Adrenal gland (tissue), 19 donors: ENCODE measurements at places on chromosomes 2 and 18. TPM values are rescaled to one million over a fixed set of nuclear protein-coding genes. Genes with fewer than 3 reads are reported as not detected.

ITSN2 gene
- total RNA-seq: 56.0 TPM

TACR1 gene
- total RNA-seq: not detected

AMER3 gene
- 0.08 TPM for total RNA-seq

TMEM17 gene
- 3.3 TPM for total RNA-seq

KLHL41 gene
- 0.30 TPM for total RNA-seq

CNOT9 gene
- 28.6 TPM for total RNA-seq

PLEK gene
- 18.4 TPM for total RNA-seq

GALNT3 gene
- not detected for total RNA-seq

MBP gene
- 23.7 TPM for total RNA-seq

- H3K4me3 ChIP-seq: no peak overlapping the region
- no peaks in the 10 kb centered on the region for H3K27me3 ChIP-seq
- H3K27ac ChIP-seq: no peak overlapping the region
- H3K36me3 ChIP-seq: no peaks in the 10 kb centered on the region
- no peaks in the 10 kb centered on the region for H3K4me1 ChIP-seq
Measured at GRCh38 chr2:173898178-173898668, 67.0 kb downstream of the SP3 start.

DNA sequence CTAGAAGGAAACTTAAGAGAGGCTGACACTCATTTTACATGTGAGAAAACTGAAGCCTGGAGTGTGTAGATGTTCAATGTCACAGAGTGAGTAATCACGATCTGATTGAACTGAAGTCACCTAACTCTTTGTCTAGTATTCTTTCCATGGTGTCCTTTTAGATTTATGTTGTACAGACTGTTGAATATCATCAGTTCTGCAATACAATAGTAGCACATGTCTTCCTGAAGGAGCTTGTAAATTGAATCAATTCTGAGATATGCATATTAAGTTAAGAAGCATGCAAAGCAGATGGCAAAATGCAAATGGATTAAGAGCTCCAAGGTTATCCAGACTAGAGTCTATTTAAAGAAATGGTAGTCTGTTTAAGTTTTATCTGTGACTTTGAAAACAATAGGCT lies 484.9 kb upstream of the CRIM1 start:
- H3K27me3 ChIP-seq: no peaks in the 10 kb centered on the region
- no peak for DNase-seq
- H3K4me1 ChIP-seq: no peaks in the 10 kb centered on the region
- no peak overlapping the region for H3K4me3 ChIP-seq
- no peak overlapping the region for H3K27ac ChIP-seq

DNA sequence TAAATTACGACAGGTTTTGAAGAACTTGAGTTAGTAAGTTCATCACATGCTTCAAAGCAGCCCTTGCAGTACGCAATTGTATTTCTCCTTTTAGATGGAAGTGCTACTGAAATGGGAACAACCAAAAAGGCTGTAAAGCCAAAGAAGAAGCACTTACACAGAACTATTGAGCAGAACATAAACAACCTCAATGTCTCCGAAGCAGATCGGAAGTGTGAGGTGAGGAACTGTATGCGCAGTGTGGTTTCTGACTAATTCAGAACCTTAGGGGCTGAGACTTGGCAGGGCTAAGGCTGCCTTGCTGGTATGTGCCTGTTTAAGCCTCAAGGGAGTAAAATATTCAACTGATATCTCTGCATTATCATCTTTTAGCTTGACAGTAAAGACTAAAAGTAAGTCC lies 8.4 kb downstream of the NCAPH start:
- no peak overlapping the region for H3K27ac ChIP-seq
- DNase-seq: no peak
- H3K27me3 ChIP-seq: no peaks in the 10 kb centered on the region
- no peaks in the 10 kb centered on the region for H3K36me3 ChIP-seq
- peaks cover 9% of the 10 kb centered on the region for H3K4me1 ChIP-seq

DNA sequence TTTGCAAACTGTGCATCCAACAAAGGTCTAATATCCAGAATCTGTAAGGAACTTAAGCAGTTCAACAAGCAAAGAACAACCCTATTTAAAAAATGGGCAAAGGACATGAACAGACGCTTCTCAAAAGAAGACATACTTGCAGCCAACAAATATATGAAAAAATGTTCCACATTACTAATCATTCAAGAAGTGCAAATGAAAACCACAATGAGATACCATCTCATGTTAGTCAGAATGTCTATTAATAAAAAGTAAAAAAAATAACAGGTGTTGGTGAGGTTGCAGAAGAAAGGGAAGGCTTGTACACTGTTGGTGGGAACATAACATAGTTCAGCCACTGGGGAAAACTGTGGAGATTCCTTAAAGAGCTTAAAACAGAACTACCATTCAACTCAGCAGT lies 126.2 kb downstream of the NAT8 start:
- no peak for DNase-seq
- no peak overlapping the region for H3K4me3 ChIP-seq
- no peaks in the 10 kb centered on the region for H3K36me3 ChIP-seq
- no peak overlapping the region for H3K27ac ChIP-seq

DNA sequence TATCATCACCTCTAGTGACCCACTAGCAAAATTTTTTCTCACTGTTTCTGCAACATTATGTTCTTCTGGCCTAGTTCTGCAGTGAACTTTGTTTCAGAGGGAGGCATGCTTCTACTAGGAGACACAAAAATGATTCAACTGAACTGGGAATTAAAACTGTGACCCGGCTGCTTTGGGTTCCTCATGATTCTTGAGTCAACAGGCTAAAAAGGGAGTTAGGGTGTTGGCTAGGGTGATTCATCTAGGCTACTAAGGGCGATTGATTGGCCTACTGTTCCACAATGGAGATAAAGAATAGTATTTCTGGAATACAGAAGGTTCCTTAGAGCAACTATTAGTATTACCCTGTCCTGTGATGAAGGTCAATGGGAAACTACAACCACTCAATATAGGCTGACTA lies 179.5 kb downstream of the PPP1R1C start:
- no peak overlapping the region for H3K4me3 ChIP-seq
- H3K4me1 ChIP-seq: no peaks in the 10 kb centered on the region
- H3K27ac ChIP-seq: no peak overlapping the region
- H3K36me3 ChIP-seq: no peaks in the 10 kb centered on the region
- no peak for DNase-seq
- H3K27me3 ChIP-seq: no peaks in the 10 kb centered on the region

DNA sequence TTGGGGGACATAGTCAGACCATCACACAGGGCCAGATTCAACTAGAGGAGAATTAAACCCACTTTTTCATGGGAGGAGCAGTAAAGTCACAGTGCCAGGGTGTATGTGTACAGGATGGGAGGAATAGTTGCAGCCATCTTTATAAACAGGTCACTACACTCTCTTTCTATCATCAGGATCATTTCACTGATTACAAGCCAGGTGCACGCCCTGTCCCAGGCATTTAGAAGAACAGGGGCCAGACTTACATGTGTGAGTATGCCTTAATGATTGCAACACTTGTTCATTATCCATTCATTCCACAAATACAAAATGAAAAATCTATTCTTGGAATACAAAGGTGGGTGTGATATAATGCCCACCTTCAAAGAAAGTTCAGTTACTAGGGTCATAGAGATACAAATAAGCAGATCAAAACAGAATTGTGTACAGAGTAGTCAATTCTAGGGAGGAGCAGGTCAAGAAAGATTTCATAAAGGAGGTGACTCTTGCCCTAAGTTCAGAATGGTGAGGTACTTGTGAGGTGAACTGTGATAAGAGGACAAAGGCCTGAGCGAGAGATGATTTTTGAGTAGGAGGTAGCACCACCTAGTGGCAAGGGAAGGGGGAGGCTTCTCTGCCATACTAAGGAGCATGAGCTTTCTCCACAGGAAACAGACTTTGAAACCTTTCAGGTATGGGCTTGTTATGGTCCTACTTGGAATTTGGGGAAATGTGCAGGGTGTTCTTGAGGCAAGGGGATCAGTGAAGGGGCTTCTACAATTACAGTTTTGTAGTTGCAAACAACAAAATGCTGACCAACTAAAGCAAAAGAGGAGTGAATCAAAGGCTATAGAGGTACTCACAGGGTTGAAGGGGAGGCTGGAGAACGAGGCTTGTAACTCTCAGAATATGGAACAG lies 156.3 kb downstream of the SUCLG1 start:
- H3K27me3 ChIP-seq: no peaks in the 10 kb centered on the region
- peak; percentile 42 for DNase-seq
- no peaks in the 10 kb centered on the region for H3K4me1 ChIP-seq
- no peak overlapping the region for H3K27ac ChIP-seq
- no peak overlapping the region for H3K4me3 ChIP-seq

DNA sequence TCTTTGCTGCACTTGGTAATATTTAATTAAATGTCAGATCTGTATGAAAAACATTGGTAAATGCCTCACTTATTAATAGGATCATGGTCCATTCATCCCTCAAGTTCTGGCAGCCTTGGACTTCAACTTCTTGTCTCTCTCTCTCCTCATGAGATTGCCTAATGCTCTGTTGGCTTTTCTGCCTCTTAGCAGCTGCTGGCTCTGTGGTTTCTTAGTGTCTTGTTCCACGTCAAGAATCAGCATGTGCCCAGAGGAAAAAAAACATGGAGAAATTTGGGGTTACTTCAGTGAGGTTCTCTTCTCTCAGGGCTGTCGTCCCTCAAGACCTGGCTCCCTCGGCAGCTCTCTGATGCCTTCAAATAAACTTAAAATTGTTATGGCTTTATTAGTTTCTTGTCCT lies 75.4 kb downstream of the TAF4B start:
- H3K27ac ChIP-seq: no peak overlapping the region
- DNase-seq: no peak
- no peaks in the 10 kb centered on the region for H3K4me1 ChIP-seq
- no peaks in the 10 kb centered on the region for H3K27me3 ChIP-seq
- no peak overlapping the region for H3K4me3 ChIP-seq
- H3K36me3 ChIP-seq: no peaks in the 10 kb centered on the region

DNA sequence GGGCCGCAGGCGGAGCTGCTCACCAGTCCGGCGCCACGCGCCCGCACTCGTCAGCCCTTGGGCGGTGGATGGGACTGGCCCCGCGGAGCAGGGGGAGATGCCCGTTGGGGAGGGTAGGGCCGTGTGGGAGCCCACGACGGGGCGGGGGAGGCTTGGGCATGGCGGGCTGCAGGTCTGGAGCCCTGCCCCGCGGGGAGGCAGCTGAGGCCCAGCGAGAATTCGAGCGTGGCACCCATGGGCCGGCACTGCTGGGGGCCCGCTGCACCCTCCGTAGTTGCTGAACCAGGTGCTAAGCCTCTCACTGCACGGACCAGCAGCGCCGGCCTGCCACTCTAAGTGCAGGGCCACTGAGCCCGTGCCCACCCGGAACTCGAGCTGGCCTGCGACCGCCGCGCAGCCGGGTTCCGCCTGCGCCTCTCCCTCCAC lies 182.4 kb upstream of the ERBB4 start:
- H3K4me1 ChIP-seq: no peaks in the 10 kb centered on the region
- no peak for DNase-seq
- H3K36me3 ChIP-seq: no peaks in the 10 kb centered on the region
- H3K27me3 ChIP-seq: no peaks in the 10 kb centered on the region
- H3K27ac ChIP-seq: no peak overlapping the region

DNA sequence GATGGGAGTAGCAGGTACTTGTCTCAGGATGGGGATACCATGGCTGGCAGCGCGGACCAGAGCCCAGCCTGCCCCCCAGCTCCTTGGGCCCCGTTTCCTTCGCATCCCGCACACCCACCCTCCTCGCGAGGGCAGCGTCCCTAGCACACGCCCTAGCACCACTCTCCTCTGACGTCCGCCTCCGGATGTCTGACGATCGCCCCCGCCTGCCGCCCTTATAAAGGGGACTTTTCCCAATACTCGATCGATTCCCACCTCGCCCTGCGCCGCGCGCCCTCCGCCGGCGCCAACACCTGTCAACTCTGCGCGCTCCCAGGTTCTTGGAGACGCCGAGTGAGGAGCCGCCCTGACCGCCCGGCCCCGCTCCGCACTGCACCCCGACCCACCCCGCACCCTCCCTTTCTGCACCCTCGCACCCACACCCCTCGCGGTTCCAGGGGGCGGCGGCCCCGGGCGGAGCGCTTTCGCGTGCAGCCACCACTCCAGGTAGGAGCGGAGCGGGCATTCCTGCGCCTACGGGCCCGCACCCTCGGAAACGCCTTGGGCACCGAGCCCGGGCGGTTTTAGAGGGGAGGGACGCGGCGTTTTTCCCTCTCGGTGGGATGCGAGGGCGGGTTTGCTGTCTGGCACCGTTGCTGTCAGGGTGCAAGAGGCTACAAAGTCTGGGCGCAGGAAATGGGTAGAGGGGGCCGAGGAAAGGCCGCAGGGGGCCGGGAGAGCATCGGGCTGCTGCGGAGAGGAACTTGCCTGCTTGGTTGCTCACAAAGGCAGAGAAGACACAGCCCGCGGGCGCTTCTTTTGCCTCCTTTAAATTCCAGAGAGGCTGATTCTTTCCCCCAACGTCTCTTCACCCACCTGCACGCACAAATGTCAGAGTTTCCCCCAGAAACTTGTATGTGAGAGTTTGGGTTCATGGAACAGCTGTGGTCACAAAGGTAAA lies at the start of gene SLC5A7:
SLC5A7 (plus strand) TSS at position 247 of the 940 bp plus-strand sequence. CDS start 1,632 bp downstream, outside the sequence.
- H3K27ac ChIP-seq: no peak within 1 kb of the TSS
- no peak within 1 kb of the TSS for H3K4me3 ChIP-seq
- peaks cover 12% of the 10 kb centered on the region for H3K27me3 ChIP-seq
- DNase-seq: no peak
- no peaks in the 10 kb centered on the region for H3K4me1 ChIP-seq
- H3K36me3 ChIP-seq: no peaks in the 10 kb centered on the region

DNA sequence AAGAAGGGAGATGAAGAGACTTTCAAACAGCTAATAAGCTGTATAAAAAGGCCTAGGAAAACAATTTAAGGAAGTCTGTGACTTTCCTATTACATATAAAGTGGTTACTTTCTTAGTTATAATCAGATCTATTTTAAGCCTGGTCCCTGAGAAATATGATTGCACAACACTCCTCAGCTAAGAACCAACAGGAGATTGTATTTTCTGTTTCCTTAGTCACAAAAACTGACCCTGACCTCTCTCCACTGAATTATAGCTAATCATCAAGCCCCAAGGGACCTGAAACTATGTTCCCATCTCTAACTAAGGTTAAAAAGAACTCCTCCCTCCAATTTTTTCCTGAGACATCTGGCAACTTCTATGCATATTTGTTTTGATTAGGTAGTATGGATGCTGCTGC lies 106.9 kb downstream of the ROCK1 start:
- DNase-seq: peak; percentile 29
- H3K36me3 ChIP-seq: no peaks in the 10 kb centered on the region
- H3K27ac ChIP-seq: peak overlapping the region; percentile 61

- H3K27me3 ChIP-seq: no peaks in the 10 kb centered on the region
Measured at GRCh38 chr2:144511226-144511810, 8.6 kb downstream of the ZEB2 start.

- H3K27ac ChIP-seq: no peak overlapping the region
- no peaks in the 10 kb centered on the region for H3K27me3 ChIP-seq
- H3K36me3 ChIP-seq: no peaks in the 10 kb centered on the region
- H3K4me1 ChIP-seq: no peaks in the 10 kb centered on the region
Measured at GRCh38 chr2:75497256-75497655, 63.5 kb downstream of the EVA1A start.

GRCh38 chr2:106561356-106561755 lies 74.2 kb downstream of the CD8B2 start:
- H3K27ac ChIP-seq: no peak overlapping the region
- H3K4me3 ChIP-seq: no peak overlapping the region
- H3K27me3 ChIP-seq: no peaks in the 10 kb centered on the region
- no peak for DNase-seq
- peaks cover 11% of the 10 kb centered on the region for H3K4me1 ChIP-seq
- no peaks in the 10 kb centered on the region for H3K36me3 ChIP-seq

- no peaks in the 10 kb centered on the region for H3K4me1 ChIP-seq
- no peaks in the 10 kb centered on the region for H3K27me3 ChIP-seq
- H3K4me3 ChIP-seq: no peak overlapping the region
- no peak for DNase-seq
- no peaks in the 10 kb centered on the region for H3K36me3 ChIP-seq
Measured at GRCh38 chr2:227960317-227960716, 88.9 kb downstream of the DAW1 start.

GRCh38 chr18:37355772-37356171 lies 209.8 kb downstream of the CELF4 start:
- no peaks in the 10 kb centered on the region for H3K27me3 ChIP-seq
- no peak overlapping the region for H3K27ac ChIP-seq
- DNase-seq: no peak
- H3K36me3 ChIP-seq: no peaks in the 10 kb centered on the region
- H3K4me1 ChIP-seq: no peaks in the 10 kb centered on the region
